ENCODE measurements at places on chromosomes 2 and 18.
A peak's percentile ranks its signal among the peaks of the same experiment; 100 is the strongest.

GRCh38 chr2:146837857-146838256 is 1007.0 kb upstream of the ACVR2A start:
- no peak for DNase-seq

DNA sequence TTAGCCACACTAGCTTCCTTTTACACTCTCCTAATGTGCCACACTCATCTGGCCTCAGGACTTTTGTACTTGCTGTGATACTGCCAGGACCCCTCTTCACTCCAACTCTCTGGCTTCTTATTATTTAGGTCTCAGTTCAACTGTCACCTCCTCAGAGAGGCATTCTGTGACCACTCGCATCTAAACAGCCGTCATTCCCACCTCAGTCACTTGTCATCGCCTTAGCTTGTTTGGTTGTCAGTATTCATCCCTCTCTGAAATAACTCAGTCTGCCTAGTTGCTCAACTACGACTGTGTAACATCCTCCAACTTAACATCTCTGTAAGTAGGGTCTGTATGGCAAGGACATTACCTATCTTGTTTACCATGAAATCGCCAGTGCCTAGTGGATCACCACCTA is 27.2 kb downstream of the MGAT4A start:
- DNase-seq: no peak

DNA sequence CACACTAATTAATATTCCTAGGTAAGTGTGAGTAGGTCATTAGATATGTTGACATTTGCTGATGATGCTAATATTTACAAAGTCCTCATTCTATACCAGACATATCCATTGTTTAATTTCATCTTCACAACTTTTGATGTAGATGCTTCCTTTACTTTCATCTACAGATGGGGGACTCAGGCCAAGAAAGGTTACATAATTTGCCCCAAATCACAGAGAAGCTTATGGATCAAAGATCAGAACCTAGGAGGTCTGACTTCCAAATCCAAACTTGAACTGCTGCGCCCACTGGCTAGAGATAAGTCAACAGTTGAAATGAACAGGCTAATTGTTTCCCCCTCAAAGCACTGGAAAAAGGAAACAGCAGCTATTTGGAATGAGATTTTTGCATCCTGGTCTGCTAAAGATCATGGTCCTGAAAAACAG is 95.6 kb upstream of the TMEM178A start:
- DNase-seq: no peak

DNA sequence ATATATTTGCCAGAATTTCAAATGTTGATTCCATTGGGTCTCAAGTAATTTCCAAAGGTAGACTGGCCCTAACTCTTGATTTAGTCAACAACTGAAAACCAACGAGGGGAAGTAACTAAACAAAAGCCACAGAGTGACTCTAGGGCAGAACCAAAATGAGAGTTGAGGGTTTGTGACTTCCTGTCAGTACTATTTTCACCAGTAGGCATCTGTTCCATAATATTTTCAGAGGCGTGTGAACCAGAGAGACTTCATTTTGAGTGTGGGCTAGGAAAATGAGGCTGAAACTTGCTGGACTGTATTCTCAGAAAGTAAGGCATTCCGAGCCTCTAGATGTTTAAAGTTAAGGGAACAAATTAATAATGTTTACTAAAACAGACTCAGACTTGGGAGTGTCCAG is 70.6 kb downstream of the GDF7 start:
- no peak for DNase-seq

- DNase-seq: peak; percentile 51
Observed at GRCh38 chr2:126699716-126700581, 44.0 kb downstream of the GYPC start.

DNA sequence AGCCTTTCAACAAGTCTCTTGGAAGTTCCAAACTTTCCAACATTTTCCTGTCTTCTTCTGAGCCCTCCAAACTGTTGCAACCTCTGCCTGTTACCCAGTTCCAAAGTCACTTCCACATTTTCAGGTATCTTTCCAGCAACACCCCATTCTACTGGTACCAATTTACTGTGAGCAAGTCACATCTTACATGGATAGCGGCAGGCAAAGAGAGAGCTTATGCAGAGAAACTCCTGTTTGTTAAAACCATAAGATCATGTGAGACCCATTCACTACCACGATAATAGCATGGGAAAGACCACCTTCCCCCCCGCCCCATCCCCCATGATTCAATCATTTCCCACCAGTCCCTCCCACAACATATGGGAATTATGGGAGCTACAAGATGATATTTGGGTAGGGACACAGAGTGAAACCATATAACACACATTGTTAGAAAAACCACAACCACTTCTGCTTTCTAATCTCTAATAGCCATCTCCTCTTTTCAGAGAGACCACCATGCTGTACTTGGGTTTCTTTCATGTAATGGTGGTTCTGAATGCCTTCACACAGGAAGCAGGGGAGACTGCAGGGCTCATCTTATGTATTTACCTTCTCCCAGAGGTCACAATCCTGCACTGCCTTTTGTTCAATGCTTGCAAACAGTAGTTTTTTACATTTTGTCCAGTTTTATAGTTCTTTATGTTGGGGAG is 46.0 kb upstream of the CALCRL start:
- no peak for DNase-seq

- no peak for DNase-seq
Observed at GRCh38 chr2:137672989-137673552, 291.2 kb upstream of the HNMT start.

- DNase-seq: peak; percentile 43
Observed at GRCh38 chr18:63949068-63949737, at the start of gene HMSD. Gene HMSD (plus strand): TSS chr18:63949301. CDS start chr18:63953456, 4,155 bp downstream.

- no peak for DNase-seq
Observed at GRCh38 chr2:134906726-134907125, 11.9 kb upstream of the CCNT2 start.
